ENCODE measurements at places on chromosomes 7 and 10.
A peak's percentile ranks its signal among the peaks of the same experiment; 100 is the strongest.

- DNase-seq = no peak
These were observed 188.6 kb downstream of the ZNF365 start for GRCh38 chr10:62562795-62563194.

GRCh38 chr7:127392182-127392565 lies 334 bp downstream of the ZNF800 start:
- peak; percentile 69 for DNase-seq

DNA sequence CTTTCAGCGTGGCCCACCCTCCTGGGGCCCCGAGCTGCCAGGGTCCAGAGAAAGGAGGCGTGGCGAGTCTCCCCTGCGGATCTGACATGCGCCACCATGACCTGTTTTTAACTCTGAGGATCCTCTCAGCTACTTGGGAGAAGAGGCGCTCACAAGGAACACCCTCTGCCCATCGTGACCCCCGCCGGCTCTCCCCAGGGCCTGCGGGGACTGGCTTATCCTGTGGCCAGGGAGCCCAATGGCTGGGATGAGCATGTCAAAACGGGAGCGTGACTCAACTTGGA lies 93.7 kb downstream of the EBF3 start:
- DNase-seq = no peak

- DNase-seq = no peak
These were observed 206.9 kb downstream of the EBF3 start for GRCh38 chr10:129756912-129757901.

GRCh38 chr10:79146611-79147130 lies 77.9 kb downstream of the ZMIZ1 start:
- DNase-seq = no peak

DNA sequence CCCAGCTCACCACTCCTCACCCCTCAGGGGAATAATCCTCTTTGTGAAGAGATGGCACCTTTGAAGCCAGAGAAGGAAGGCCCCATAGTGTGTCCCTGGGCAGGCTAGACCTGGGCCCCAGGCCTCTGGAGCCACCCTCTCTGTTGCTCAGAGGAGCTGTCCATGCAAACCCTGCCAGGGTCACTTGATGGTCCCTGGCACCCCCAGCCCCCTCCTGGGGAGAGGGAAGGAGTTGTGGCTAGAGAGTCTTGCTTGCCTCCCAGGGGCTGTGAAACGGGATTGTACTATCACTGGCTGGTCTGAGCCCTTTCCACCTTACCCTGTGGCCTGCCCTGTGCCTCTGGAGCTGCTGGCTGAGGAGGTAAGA lies 5.8 kb downstream of the GHRHR start:
- no peak for DNase-seq

- no peak for DNase-seq
These were observed 114.8 kb downstream of the TEX36 start for GRCh38 chr10:125568156-125568555.

All from H7 (cell line).